NCI-H526 treated with DMSO at 0.1 percent for 48 hours (cell line): ENCODE measurements at places on chromosomes 2 and 18.
A peak's percentile ranks its signal among the peaks of the same experiment; 100 is the strongest.

GRCh38 chr2:173607606-173608311, 253.1 kb downstream of the CDCA7 start:
- DNase-seq: no peak

DNA sequence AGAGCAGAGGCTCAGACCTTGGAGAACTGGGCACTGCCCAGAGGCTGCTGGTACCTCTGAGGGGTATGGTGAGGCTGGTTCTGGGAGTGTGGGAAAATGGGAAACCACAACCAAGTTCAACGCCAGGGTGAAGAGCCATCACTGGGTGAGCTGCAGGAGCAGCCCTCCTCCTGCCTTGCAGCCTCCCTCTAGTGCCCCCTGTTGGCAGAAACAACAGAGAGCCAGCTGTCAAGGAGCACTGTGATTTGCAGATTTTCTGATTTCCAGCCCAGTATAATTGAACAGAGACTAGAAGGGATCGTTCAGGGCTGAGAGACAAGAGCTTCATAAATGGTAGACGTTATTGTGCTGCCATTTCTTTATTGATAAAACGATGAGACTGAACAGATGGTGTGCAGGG, 50.5 kb downstream of the MAPK4 start:
- no peak for DNase-seq

GRCh38 chr2:46003903-46004473, 293.2 kb upstream of the EPAS1 start:
- DNase-seq: no peak

GRCh38 chr2:168694866-168695265, 107.6 kb upstream of the NOSTRIN start:
- peak; percentile 72 for DNase-seq

- peak; percentile 37 for DNase-seq
Measured at GRCh38 chr2:101501443-101501842, 26.5 kb upstream of the RFX8 start.
